ENCODE measurements at places on chromosomes 2 and 18. TPM values are rescaled to one million over a fixed set of nuclear protein-coding genes. Genes with fewer than 3 reads are reported as not detected.

Gene ABCB11
- total RNA-seq = not detected

Gene ABCG5
- not detected for total RNA-seq

Gene CGREF1
- 7.0 TPM for total RNA-seq

Gene WIPF1
- 9.9 TPM for total RNA-seq

Gene SRSF7
- total RNA-seq = 121 TPM

Gene FAM110C
- total RNA-seq = not detected

Gene SMAD4
- 75.0 TPM for total RNA-seq

Gene MC2R
- not detected for total RNA-seq

Gene NTSR2
- total RNA-seq = not detected

Gene GPR45
- total RNA-seq = not detected

Gene GBX2
- total RNA-seq = not detected

Gene DSG4
- total RNA-seq = not detected

Gene STEAP3
- total RNA-seq = 18.2 TPM

Gene CCBE1
- 21.7 TPM for total RNA-seq

Gene GALR1
- total RNA-seq = not detected

Gene ABCG8
- total RNA-seq = not detected

Gene SLC5A7
- total RNA-seq = not detected

Gene FLACC1
- total RNA-seq = 0.74 TPM

Data from smooth muscle cell of bladder (primary cell).